ENCODE measurements at places on chromosomes 11 and 22. TPM values are rescaled to one million over a fixed set of nuclear protein-coding genes. Genes with fewer than 3 reads are reported as not detected.

MMP27 gene
- total RNA-seq, result not detected

PATE2 gene
- total RNA-seq, result not detected

MYBPC3 gene
- total RNA-seq, result 0.06 TPM

LRP4 gene
- 10.9 TPM for total RNA-seq

USH1C gene
- total RNA-seq, result 5.1 TPM
